ENCODE measurements at places on chromosomes 5 and 9.

- DNase-seq, result no peak
These were observed 36.4 kb downstream of the GGTA1 start for GRCh38 chr9:121463026-121463807.

- no peak for DNase-seq
These were observed 20.8 kb downstream of the TTC33 start for GRCh38 chr5:40734986-40735385.

DNA sequence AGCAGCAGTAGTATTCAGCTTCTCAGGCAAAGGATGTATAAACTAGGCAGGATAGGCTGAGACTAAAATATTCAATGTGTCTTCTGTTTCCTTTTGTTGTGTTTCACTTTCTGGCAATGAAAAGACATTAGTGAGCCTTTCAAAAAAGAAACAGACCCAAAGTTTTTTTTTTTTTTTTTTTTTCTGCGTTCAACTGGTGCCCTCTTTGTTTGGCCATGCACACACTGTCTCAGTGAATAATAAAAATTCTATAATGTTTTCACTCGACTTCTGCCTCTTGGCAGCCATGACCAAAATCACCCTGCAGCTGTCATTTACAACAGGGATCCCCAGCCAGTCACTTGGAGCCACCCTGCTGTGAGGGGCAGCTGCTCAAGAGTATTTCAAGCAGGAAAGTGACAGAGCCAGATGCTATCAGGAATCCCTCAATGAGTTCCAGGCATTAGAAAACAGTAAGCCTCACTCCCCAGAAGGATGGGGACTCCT lies 44.0 kb upstream of the MAN2A1 start:
- DNase-seq, result no peak

GRCh38 chr9:89023740-89024139 lies 32.5 kb downstream of the S1PR3 start:
- no peak for DNase-seq

DNA sequence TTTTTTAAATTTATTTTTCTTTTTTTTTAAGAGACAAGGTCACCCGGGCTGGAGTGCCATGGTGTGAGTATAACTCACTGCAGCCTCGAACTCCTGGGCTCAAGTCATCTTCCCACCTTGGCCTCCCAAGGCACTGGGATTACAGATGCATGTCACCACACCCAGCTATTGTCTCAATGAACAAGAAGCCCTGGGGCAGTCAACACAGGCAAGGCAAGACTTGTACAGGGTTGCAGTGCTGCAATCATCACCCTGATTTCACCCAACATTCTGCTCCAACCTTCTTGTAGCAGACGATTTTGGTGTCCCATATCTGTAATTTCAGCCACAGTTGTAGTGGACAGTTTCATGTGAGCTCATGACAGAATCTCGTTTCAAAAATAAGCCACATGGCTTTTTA lies 205.8 kb upstream of the KIF2A start:
- no peak for DNase-seq

DNA sequence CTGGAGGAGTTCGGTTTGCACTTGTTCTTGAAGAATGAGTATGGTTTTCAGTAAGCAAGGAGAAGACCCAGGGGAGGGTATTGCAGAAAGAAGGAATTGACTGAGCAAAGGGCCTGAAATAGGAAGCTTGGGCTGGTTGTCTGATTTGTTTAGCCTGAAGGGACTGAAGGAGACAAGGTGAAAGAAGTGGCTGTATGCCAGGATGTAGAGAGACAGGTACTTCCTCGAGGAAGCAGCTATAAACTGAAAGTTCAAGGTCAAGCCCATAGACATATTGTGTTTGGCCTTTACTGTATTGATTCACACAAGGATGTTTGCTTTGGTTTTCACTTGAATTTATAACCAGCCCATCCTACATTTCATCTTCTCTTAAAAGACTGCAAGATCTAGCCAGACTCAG lies 183.1 kb downstream of the PALM2AKAP2 start:
- DNase-seq, result no peak

All from stimulated activated CD8-positive, alpha-beta memory T cell treated with anti-CD3 and anti-CD28 coated beads, Interleukin-7, amount 100 ng/mL, for 24 hours (primary cell).